Psoas muscle (tissue), 8 donors: ENCODE measurements at places on chromosomes 11 and 22. TPM values are rescaled to one million over a fixed set of nuclear protein-coding genes. Genes with fewer than 3 reads are reported as not detected.

The SIK2 gene
- 32.5 TPM for total RNA-seq

GRCh38 chr11:86473991-86474833, 99.5 kb downstream of the CCDC81 start:
- DNase-seq, result peak; percentile 28

DNA sequence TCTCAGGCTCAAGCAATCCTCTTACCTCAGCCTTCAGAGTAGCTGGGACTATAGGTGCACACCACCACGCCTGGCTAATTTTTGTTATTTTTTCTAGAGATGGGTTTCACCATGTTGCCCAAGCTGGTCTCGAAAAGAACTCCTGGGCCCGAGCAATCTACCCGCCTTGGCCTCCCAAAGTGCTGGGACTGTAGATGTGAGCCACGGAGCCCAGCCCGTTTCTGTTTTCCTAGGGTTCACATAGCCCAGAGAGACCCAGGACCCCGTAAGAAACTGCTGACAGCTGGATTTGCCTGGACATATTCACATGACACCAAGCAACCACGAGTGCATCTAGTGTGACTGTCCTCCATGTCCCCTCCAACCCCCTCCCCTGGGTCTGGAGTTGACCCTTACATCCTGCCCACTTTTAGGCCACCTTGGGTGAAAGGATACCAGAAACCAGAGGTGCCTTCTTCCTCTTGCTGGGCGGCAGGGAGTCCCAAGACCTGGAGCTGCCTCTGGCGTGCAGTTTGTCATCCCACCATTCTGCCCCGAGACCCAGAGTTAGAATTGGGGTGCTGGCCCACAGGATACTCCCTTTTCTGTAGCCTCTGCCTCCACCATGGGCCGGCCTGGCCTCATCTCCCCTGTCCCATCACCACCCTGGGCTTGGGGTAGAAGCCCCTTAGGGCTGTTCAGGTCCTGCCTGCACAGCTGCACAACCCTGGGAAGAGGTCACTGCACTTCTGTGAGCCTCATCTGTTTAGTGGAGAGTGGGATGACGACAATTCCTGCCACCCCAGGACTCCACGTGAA, 3.7 kb upstream of the RIN1 start:
- DNase-seq, result peak; percentile 30

DNA sequence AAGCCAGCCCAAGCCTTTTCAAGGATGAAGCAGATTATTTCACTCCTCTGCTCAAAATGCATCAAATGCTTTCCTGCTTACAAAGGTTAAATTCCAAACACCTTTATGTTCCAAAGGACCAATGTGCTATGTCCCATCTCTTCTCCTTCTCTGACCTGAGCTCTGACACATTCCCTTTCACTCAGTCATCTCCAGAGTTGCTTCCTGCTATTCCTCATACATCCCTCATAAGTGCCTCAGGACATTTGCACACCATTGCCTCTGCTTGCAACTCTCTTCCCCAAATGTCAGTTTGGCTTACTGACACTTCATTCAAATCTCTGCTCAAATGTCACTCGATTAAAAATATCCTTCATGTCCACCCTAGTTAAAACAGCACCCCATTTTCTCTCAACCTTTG, 53.3 kb upstream of the BMAL1 start:
- DNase-seq, result no peak

The CD3G gene
- total RNA-seq, result 0.68 TPM

- DNase-seq, result no peak
Observed at GRCh38 chr22:30821863-30822215, 127.2 kb downstream of the OSBP2 start.

GRCh38 chr11:128357073-128357472, 230.3 kb downstream of the ETS1 start:
- no peak for DNase-seq

DNA sequence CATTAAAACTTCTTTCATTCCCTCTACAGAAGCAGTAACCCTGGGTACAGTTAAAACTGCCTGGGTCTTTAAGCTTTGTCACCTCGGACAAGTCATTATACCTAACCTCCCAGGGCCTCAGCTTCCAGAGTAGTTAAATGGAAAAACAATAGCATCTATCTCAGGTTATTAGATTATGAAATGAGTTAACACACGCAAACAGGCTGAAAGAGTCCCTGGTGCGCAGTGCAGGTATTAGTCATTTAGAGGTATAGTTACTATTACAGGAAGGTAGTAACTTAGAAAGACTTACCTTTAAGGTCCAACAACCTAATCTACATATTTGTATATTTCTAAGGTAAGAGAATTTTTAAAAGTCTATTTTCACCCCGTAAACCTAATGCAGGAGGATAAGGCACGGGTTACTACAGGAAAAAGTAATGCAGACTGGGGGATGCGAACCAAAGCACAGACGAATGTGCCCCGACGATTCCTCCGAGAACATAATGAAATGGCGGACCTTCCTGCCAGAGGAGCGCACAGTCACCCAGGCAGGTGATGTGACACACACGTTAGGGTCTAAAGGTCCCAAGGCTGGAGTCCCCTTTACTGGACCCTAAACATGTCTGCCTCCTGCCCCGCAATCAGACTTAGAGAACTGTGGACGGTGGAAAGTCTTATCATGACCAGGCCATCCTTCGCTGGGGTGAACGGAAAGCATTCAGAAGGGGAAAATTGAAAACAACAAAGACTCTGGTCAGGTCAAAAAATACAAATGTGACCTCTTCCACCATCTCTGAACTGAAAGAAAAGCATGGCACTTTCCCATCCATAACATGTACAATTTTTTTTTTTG, 1.3 kb downstream of the NAP1L4 start:
- DNase-seq, result no peak

GRCh38 chr11:10405865-10406592, 49.0 kb upstream of the AMPD3 start:
- peak; percentile 70 for DNase-seq
